ENCODE measurements at places on chromosomes 3 and 15.

DNA sequence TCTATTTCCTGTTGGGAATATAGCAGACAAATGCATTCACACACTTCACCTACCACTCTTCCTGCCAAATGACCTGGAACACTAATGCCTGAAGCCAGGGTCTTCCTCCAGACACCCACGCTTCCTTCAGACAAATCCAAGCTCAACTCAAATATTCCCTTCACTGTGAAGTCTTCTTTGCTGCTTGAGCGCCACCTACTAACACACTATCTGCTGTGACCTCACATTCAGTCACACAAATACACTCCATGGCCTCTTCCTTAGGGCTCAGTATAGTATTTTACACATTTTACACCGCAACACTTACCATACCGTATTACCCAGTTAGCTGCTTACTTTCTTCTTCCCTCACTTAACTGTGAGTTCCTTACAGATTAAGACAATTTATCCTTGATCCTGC, 149.4 kb downstream of the SHOX2 start:
- no peak for DNase-seq

DNA sequence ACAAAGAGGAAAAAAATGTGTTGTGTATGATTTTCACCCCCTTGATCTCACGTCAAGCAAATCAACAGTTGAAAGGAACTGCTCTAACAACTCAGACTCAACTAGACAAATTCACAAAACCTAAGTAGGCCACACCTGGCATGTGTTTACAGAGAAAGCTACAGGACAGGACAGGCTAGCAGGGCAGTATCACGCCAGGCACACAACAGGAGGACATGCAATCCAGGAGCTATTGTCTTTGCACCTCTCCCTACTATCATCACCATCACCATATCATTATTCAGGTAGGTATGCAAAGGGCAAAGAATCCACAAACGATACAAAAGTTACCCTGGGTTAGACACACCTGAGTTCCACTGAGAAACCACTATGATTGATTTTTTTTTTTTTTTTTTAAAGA, 86.4 kb downstream of the TBL1XR1 start:
- DNase-seq, result no peak

DNA sequence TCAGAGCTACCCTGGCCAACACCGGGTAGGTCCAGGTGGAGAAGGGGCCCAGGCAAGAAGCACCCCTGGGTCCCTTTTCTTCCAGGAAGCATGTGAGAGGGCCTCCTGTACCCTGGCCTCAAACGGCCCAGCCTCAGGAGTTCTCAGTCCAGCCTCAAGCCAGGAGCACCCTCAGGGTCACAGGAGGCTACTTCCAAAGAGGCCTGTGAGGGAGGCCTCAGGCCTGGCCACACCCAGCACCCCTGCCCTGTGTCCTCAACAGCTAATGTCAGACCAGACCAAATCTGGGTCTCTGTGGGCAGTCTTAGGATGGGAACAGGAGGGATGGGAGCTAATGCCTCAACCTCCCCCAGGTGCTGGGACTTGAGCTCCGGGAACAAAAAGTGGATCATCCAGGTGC, 23.5 kb downstream of the PTH1R start:
- DNase-seq, result no peak

- no peak for DNase-seq
These were observed 191.2 kb upstream of the ARPP21 start for GRCh38 chr3:35448121-35448520.

DNA sequence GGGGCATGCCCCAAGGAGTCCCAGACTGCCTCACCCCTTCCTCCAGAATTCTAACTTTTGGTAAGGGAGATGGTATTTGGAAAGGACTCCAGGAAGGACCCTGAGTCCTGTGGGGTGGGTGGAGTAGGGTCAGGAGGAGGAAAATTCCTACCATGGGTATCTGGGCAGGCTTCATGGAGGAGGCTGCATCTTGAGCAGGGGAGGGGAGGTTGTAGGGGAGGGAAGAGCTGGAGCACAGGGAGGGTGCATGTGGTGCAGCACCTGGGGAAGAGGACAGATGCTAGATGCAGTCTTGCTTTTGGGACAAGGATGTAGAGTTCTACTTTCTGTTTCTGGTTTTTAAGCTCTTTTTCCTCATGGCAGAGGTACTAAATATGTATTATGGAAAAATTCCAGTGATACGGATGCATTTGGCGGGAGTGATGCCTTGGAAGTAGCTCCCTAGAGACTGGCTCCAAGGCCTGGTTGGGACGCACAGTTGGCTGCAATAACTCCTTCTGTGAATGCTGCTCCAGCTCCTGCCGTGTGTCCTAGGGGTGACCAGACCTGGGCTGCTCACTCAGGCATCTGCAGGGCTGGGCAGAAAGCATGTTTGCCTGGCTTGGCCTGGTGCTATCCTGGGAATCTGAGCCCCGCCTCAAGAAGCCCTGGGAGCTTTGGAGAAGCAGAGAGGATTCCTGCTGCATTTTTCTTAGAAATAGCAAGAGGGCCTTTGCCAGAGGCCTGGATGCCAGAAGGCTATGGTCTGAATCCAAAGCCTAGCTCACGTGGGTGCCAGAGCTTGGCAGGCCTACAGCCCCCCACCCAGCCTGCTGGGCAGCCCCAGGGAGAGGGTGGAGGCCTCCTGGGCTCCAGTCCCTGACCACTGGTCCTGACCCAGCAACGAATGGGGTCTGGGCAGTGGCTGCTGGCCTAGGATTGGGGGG, 10.1 kb downstream of the SEMA3F start:
- peak; percentile 78 for DNase-seq

DNA sequence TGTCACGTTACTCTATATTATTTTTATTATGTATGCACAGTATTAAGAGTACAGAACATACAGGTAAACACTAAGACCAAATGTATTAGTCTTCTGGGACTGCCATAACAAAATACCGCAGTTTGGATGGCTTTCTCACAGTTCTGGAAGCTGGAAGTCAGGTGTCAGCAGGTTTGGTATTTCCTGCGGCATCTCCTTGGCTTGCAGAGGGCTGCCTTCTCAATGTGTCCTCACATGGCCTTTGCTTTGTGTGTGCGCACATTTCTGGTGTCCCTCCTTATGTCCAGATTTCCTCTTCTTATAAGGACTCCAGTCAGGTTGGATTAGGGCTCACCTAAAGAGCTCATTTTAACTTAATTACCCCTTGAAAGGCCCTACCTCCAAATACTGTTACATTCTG, 53.8 kb upstream of the CPOX start:
- DNase-seq, result no peak

DNA sequence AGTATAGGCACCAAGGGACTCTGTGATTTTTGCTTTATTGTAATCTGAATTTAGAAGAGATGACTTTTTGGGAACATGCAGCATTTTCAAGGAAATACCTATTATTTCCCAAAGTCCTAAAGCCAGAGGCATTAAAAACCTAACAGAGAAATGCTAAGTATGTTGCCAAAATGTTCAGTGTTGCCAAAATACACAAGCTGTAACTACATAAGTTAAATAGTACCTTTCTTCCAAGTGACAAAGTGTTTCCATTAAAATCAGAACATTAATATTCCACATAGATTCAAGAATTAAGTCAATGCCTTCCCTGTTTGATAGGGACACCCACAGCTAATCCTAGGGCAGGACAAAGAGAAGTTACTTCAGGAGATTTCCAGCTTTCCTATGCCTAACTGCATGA, 42.0 kb downstream of the MKRN2 start:
- DNase-seq, result no peak

DNA sequence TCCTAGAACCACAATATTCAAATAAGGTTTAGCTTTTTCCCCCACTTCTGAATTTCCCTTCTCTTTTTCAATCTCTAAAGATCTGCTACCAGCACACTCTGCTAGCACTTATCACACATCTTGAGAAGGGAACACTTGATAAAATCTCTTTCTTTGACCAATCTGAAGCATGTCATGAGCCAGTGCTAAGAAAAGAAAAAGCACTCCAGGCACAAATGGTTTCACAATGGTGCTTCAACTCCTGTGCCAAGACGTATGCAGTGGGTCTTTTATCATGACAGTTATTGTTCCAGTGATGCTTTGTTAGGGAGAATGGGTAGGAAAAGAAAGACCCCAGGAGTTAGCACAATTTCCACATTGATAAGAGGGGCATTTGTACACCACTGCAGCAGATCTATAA, 248.4 kb downstream of the ZNF385D start:
- DNase-seq, result no peak

GRCh38 chr3:143298886-143299535, 179.4 kb downstream of the CHST2 start:
- no peak for DNase-seq

DNA sequence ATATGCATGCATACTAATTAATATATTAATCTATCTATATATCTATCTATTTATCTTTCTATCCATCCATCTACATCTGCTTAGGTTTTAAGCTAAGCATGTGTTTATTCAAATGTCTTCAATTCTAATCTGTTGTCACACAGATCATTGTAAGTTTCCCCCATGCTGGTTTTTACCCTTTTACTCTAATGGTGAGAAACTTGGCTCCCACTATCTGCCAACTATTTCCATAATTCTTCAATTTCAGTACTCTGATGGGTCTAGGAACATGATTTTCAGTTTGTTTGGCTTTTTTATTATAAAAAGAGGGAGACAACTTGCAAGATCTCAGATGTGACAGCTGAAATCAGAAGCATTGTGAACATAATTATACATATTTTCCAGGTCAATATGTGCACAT, 773.8 kb downstream of the PLOD2 start:
- no peak for DNase-seq

DNA sequence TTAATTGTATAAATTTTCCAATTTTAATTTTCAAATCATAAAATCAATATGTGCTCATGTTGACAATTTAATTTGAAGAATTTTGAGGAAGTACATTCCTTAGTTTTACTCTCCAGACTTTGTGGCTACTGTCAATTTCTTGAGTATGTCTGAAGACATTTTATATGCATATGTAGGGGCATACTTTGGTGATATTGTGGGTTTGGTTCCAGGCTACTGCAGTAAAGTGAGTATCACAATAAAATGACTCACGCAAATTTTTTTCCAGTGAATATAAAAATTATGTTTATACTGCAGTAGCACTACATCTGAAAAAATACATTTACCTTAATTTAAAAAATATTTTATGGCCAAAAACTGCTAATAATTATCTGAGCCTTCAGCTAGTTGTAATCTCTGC, 123.2 kb upstream of the PLCL2 start:
- DNase-seq, result no peak

DNA sequence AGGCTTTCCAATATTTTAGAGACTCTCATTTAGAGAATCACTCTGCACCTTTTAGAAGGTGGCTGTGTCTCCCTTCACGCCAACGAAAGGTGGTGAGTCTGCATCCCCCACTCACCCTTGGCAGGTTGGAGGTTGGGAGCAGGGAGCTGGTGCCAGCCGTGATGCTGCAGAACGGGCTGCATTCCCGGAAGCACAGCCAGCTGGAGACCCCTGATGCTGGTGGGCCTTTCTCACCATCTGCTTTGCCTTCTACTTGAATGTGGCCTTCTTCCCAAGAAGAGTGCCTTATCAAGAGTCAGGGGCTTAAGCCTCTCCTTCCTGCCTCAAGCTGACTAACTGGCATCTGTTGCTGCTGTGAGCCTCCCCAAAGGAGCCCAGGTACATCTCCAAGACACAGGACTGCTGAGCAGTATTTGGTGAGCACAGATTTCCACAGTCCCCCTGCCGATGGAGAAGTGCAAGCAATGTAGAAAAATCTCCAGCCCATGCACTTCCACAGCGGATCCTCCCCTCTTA, 17.7 kb upstream of the HEG1 start:
- DNase-seq, result no peak

GRCh38 chr3:170002879-170003278, 34.9 kb upstream of the GPR160 start:
- DNase-seq, result no peak

DNA sequence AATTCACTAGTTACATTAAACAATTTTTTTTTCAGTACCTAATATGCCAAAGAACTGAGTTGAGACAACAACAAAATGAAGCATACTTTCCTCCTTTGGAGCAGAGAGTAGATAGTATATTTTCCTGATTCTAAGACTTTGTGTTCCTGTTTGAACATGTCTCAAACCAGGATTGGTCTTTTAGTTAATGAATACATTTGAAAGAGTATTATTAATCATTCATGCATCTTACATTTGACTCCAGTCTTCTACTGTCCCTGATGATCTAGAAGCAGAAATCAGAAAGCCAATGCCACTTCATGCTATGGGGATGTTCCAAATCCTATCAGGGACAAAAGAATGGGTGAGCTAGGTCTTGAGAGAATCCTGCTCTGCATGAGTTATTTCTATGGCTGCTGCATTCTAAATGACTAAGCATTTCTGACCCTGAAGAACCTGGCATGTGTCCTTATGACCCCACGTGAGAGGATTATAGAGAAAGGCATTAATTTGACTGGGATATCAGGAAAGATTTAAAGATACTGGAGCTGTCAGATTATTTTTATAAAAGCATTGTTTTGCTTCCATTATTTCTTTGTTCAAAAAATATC, 32.9 kb upstream of the MBNL1 start:
- DNase-seq, result peak; percentile 47

- DNase-seq, result no peak
These were observed 147.8 kb downstream of the SLC9A9 start for GRCh38 chr3:143700431-143700975.

- DNase-seq, result no peak
These were observed 64.8 kb upstream of the BCL6 start for GRCh38 chr3:187810021-187810446.

DNA sequence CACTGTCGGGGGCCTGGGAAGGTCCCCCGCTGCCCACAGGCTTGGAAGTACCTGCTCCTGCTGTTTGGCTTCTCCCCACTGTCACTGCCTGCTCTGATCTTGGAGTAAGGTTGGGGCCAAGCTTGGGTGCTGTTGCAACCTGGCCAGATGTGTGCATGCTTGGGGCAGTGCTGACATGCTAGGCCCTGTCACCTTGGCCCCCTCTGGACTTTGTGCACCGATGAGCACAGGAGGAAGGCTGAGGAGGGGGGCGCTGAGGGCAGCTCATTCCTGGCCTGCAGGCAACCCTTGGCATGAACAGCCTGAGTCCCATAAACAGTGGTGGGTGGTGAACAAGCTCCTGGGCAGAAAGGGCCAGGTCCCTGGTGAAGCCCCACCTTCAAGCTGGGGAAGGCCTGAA, 4.0 kb upstream of the XCR1 start:
- no peak for DNase-seq

DNA sequence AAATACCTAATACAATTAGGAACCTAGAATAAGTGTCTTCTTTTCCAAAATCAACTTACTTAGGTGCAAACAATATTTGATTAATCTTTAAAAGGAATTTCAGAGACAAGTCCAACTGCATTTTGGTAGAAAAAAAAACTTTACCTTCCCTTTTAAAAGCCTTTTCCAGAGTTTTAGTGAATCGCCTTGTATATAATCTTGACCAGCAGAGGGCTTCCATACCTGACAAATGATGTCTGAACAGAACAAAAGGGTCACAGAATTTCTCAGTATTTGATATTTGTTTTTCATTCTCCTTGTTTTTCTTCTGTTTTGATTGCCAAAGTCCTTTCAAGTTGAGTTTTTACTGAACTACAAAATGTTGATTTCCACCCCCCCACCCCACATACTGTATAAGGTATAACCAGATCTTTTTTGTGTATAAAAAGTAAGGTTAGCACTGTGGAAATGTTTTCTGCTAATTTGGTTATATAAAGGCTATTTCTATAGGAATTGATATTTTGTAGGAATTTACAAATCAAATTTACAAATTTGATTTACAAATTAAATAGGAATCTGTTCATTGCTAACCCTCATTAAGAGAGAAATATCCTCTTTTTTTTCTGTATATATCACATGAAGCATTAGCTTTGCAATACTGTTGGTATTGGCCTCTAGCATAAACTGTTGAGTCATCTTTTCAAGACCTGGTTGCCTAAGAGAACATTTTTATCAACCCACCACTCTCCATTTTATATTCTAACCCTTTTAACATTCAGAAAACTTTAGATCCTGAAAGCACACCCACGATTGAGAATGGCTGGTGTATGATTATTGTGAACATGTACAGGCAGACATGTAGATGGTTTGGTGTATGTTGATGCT, 464.1 kb upstream of the RARB start:
- peak; percentile 12 for DNase-seq
